Activated T-helper 17 cell treated with anti-CD3 and anti-CD28 coated beads, Interleukin-2, amount 50 U/mL, for 72 hours (primary cell): ENCODE measurements at places on chromosomes 16 and 17.
A peak's percentile ranks its signal among the peaks of the same experiment; 100 is the strongest.

DNA sequence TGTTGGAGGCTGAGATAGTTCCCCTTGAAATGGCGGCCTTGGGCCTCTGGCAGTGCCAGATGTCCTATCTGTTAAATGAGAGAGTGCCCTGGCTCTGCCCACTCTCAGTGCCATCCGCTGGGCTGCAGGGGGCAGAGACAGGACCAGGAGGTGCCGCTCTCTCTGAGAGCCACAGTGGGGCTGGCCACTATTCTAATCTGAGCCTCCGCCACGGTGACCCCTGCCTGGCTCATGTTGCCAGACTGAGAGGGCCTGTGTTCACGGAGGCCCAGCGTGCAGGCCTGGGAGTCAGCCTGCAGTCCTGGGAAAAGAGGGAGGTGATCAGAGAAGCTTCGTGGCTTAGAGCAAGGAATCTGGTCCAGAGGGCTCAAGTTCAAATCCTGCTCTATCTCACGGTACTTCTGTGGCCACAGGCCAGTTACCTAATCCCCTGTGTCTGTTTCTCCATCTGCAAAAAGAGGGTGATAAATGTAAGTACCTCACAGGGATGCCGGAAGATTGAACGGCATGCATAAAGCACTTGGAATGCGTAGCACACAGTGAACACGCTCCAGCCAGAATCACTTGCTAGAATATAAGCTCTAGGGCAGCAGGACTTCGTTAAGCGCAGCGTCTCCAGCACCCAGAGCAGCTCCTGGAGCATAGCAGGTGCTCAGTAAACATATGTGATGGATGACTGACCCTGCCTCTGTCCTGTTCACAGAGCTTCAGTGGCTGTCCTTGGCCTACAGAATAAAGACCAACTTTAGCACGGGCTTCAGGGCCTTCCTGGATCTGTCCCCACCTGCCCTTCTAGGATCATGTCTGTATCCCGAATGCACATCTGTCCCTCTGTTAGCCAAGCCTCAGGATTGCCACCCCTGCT, 6.3 kb downstream of the ATP2A3 start:
- no peak for ATAC-seq

- no peak for ATAC-seq
Measured at GRCh38 chr16:49854796-49855203, 1.1 kb downstream of the ZNF423 start.

GRCh38 chr17:28716740-28717577, 709 bp downstream of the RAB34 start:
- ATAC-seq, result no peak

- peak; percentile 94 for ATAC-seq
Measured at GRCh38 chr17:28057731-28058246, 15.3 kb downstream of the NLK start.

DNA sequence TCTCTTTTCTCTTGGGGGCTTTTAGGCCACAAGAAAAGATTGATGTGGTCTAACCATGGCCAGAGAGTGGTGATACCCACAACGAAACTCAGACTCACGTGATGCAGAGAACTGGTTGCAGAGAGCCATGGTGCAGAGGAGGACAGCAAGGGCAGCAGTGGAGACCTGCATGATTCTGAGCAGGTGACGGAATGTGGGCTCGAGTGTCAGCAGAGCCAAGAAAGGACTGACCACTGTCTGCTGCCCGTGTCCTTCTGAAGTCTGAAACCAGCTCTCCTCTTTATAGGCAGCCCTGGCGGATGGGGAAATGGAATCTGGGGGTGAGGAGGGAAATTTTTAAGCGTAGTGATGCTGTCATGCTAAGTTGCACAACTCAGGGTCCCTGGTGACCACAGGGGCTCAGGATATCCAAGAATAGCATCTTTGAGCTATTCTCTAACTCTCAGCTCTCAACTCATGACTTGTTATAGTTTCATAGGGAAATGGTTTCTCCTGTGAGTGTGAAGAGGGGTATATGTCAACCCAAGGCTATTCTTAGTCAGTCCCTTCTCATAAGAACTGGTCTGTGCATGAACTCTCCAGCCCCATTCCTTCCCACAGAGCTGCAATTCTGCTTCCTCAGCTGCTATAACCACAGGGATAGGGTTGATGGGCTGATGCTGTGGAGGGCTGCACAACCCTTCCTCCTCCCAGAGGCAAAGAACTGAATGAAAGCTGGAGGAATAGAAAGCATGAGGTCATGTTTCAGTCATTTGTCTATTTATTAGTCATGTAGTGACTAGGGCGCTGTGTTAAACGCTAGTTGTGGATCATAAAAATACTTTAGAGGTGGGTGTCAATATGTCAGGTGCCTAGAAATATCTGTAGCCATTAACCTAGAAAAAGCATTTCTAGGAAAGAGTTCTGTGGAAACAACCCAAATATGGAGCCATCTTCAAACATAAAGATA, at the start of gene CCL3:
Gene CCL3, minus strand, starts transcription at position 256 of the 949 bp plus-strand sequence. Its CDS starts 85 bp downstream, at position 171.
- peak; percentile 84 for ATAC-seq

- ATAC-seq, result peak; percentile 82
Measured at GRCh38 chr16:69112285-69113129, 7.1 kb downstream of the HAS3 start.

DNA sequence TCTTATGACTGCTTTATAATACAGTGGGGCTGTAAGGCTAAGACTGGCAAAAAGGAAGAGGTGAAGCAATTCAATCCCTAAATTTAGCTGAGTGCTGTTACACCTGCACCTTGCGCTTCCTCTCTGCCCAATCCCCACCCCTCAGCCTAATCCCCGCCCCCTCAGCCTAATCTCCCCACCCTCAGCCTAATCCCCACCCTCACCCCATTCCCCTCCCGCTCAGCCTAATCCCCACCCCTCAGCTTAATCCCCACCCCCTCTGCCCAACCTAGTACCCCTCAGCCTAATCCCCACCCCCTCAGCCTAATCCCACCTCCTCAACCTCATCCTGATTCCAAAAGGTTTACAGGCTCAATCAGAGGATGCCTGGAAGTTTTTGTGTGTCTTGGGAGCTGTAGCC, 155.5 kb downstream of the PMP22 start:
- ATAC-seq, result no peak

DNA sequence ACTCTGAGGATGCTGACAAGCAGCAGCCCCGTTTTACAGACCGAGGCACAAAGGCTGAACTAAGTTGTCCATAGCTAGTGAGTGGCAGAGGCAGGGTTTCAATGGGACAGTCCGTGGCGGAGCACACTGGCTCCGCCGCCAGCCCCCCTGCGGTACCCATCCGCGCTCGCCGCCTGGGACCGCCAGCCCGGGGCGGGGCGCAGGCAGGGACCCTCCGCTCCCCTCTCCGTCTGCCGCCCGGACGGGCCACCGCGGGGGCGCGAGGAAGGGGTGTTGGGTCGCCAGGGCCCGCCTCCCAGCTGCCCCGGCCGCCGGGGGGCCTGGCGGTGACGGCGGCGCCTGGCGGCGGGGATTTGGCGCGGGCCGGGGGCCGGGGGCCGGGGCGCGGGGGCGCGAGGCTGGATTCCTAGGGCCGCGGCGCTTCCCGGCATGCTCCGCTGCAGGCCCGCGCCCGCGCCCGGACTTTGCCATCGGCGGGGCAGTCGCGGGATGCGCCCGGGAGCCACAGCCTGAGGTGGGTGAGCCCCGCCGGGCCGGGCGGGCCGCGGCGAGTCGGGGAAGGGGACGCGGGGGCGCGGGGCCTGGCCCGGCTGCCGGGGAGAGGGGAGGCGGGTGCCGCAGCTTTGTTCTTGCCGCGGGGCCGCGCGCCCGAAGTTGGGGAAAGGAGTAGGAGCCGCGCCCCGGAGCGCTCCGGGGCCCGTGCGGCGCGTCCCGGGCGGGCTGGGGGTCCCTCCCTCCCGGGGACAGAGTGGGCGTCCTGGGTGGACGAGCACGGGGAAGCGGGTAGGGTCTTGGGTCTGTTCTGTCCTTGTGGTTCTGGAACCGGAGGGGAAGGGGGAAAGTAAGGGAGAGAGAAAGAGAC, at the start of gene TMEM98:
Gene TMEM98, plus strand, starts transcription at position 430 of the 862 bp plus-strand sequence. CDS start 3,376 bp downstream, outside the sequence.
- peak; percentile 11 for ATAC-seq

GRCh38 chr17:82356845-82357355, 2.1 kb upstream of the TEX19 start:
- ATAC-seq, result no peak

DNA sequence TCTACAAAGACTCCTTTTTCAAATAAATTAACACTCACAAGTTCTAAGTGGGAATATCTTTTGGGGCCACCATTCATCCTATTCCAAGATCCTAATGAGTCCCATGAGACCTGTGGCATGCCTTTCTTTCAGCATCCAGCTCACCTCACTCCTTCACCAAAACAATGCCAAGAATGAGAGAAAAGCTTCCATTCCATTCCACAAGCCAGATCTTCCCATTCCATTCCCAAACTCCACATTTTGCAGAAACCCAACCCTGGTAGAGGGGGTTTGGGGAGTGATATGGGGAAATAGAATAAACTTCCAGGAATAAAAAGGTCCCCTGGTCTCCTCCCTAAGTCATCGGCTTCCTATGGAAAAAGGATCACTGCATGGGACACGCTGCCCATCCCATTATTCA, 392.2 kb downstream of the NPIPA8 start:
- no peak for ATAC-seq

- ATAC-seq, result no peak
Measured at GRCh38 chr16:58318391-58318790, 23.6 kb upstream of the PRSS54 start.

DNA sequence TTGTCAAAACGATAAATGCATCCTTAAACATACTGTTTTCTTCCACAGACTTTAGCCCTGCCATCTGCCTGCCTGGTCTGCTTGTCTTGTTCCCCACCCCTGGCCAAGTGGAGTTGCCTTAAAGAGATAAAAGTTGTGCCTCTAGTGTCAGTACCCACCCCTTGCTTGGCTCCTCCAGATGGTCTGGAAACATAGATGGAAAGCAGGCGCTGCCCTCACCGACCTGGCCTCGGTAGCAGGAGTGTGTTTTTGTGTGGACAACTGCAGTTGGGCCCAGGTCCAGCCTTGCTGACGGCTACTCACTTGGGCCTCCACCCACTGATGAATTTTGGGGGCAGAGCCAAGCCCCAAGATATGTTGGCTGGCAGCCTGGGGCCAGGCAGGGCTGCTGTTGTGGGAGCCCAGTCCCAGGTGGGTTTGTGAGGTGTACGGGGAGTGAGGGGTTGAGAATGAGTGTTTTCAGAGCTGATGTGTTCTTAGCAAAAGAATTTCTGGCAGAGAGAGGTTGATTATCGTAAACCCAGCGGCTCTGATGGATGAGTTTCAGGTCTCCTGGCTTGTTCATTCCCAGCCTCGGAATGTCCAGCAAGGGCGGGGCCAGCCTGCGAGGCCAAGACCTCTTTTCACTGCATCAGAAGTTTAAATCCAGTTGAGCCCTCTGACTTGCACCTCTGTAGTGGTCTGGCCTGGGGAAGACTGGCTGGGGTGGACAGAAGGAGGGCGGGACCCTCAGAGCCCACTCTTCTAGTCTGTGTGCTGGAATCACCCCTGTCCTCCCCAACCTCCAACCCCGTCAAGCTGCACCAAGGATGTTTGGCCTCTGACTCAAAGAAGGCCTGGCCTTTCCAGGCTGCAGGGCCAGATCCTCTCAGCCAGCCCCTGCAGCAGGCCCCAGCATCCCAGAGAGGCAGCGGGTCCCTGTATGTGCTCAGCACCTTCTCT, 179.7 kb downstream of the RAB11FIP4 start:
- ATAC-seq, result no peak

- ATAC-seq, result no peak
Measured at GRCh38 chr17:79795795-79796443, 958 bp downstream of the CBX8 start.

- ATAC-seq, result no peak
Measured at GRCh38 chr17:47246120-47246519, 7.5 kb upstream of the ITGB3 start.

- no peak for ATAC-seq
Measured at GRCh38 chr16:57204675-57205074, 18.5 kb downstream of the RSPRY1 start.

GRCh38 chr16:63187638-63188037, 1151.4 kb upstream of the CDH8 start:
- no peak for ATAC-seq

- ATAC-seq, result peak; percentile 18
Measured at GRCh38 chr17:82316651-82317393, 586 bp downstream of the CD7 start.

GRCh38 chr16:8812162-8812843, 14.7 kb downstream of the PMM2 start:
- no peak for ATAC-seq

GRCh38 chr17:79087428-79088143, 13.0 kb downstream of the ENGASE start:
- peak; percentile 82 for ATAC-seq

DNA sequence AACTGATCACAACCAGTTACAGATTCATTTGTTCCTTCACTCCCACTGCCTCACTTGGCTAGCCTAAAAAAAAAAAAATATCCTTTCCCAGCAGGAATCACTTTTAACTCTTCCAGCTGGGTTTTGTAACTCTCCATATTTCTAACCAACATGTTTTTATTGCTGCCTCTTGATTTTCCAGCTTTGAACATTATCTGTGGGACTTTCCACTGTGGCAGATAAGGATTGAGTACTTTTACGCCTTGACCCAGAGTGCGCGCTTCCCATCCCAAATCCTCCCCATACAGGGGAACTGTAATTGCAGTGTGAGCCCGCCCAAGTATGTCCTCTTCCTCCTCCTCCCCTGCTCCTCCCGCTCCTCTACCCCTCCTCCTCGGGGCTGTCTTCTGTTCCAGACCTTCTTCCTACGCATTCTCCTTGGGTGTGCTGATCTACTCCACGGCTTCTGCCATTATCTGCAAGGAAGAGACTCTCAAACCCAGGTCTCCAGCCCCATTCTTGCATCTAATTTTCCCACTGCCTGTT, 43.4 kb downstream of the CYB5D2 start:
- ATAC-seq, result no peak

DNA sequence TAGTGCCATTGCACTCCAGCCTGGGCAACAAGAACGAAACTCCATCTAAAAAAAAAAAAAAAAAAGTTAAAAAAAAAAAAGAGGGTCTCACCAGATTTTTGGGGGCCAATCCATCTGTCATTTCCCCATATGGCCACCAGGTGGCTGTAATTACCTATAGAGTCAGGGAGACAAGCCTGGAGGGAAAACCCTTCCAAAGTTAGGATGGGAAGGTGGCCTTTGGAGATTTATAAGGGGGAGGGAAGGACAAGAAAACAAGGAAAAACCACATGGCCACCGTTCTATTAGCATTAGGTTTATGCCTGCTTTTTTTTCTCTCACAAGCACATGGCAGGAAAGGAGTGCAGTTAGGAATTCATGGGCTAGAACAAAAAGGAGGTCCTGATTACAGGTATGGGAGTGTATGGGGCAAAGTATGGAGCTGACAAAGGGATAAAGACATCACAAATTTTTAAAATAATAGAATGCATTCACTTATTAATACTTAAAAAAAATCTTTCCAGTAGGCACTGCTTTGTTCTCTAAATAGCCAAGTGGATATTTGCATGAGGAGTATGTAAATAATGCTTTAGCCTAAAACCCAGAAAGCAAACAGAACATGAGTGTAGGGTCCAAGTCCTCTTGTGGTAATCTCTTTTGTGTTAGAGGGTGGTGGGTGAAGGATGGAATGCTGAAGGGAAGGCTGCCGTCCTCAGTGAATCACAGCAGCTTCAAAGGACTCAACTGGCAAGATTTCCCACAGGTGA, 5.1 kb downstream of the CYB5D1 start:
- no peak for ATAC-seq

- ATAC-seq, result no peak
Measured at GRCh38 chr17:72297326-72298115, 176.7 kb downstream of the SOX9 start.

GRCh38 chr17:46929413-46929812, 6.5 kb downstream of the GOSR2 start:
- no peak for ATAC-seq
